ENCODE measurements at places on chromosomes 7 and 10. TPM values are rescaled to one million over a fixed set of nuclear protein-coding genes. Genes with fewer than 3 reads are reported as not detected.

DNA sequence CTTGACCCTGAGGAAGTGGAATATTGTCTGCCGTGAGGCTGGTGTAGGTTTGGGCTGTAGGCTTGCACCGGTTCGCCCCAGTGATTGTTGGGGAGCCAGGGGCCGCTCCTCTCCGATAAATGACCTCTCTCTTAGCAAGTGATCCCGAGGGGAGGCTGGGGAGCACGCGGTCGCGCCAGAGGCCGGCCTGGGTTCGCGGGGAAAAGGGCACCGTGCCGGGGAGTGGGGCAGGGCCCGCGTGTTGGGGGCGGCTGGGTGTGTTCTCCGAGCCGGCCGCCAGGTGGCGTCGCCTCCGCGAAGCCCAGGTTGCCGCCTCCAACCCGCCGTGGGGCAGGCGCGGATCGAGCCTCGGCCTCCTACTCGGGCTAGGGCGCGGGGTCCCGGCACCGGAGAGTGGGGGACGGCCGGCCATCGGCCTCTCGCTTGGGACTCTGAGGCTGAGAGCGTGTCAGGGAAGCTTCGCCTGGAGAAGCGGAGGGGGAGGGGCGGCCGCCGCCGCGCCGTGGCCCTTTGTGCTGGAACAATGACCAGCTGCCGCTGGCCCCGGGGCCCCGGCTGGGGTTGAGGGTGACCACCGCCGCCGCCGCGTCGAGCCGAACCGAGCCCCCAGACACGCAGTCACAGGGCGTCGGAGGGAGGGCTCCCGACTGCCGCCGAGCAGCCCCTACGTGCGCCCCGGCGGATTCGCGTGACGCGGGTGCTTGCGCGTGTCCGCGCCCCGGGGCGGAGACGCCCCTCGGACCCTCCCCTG, 442 bp upstream of the LZTS2 start:
- H3K4me3 ChIP-seq, result peak overlapping the region; percentile 89
- peak; percentile 88 for DNase-seq
- peaks cover 2% of the 10 kb centered on the region for H3K27me3 ChIP-seq
- no peaks in the 10 kb centered on the region for H3K36me3 ChIP-seq
- H3K4me1 ChIP-seq, result peaks cover 34% of the 10 kb centered on the region
- peak overlapping the region; percentile 87 for H3K27ac ChIP-seq

The DLX5 gene
- polyA plus RNA-seq, result not detected

DNA sequence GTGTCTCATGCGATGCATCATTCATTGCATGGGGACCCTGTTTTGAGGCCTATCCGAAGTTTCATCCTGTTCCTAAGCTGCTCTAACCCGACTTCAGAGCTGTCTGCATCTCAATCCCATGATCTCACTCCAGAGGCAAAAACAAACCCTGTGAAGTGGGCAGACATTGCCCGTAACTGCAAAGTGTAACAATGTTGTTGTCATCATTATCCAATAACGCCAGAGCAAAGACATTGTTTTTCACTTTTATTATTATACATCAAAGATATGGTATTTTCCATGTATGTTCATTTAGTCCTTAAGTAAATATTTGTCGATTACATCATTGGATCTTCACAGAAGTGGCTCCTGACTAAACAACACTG, 246.7 kb downstream of the KLF6 start:
- no peaks in the 10 kb centered on the region for H3K4me1 ChIP-seq
- no peaks in the 10 kb centered on the region for H3K36me3 ChIP-seq
- no peak overlapping the region for H3K4me3 ChIP-seq
- H3K27ac ChIP-seq, result no peak overlapping the region
- H3K27me3 ChIP-seq, result no peaks in the 10 kb centered on the region

DNA sequence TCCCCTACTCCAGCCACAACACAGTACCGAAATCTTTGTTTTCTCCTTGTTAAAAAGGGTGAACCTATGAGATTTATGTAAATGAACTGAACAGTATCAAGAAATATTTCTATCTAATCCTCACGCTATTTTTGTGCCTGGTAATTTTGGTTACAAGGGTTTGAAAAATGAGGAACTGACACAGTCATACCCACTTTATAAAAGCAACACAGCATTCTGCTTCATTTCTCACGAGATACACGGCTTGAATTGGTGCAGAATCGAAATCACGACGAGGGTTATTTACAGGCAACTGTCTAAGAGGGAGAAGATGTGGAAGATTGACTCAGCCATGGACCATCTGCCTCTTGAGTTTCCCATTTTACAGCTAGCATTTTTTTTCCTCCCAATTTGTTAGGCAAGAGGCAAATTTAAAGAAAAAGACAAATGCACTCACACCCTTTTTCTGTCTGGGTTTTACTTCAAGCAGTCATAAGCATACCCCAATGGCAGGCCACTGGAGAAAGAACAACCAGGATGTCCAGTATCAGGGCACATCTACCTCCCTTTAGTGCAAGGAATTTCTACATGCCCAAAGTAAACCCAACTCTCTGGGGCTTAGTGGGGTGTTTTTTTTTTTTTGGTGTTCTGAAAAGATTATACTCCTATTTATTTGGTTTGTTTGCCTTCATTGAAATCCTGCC, 108.1 kb downstream of the ITGB8 start:
- H3K4me1 ChIP-seq, result peaks cover 21% of the 10 kb centered on the region
- no peaks in the 10 kb centered on the region for H3K27me3 ChIP-seq
- H3K27ac ChIP-seq, result no peak overlapping the region
- no peak overlapping the region for H3K4me3 ChIP-seq

- no peak overlapping the region for H3K4me3 ChIP-seq
- no peaks in the 10 kb centered on the region for H3K36me3 ChIP-seq
- peak; percentile 42 for DNase-seq
These were observed 84.8 kb upstream of the PHF14 start for GRCh38 chr7:10888861-10889260.

DNA sequence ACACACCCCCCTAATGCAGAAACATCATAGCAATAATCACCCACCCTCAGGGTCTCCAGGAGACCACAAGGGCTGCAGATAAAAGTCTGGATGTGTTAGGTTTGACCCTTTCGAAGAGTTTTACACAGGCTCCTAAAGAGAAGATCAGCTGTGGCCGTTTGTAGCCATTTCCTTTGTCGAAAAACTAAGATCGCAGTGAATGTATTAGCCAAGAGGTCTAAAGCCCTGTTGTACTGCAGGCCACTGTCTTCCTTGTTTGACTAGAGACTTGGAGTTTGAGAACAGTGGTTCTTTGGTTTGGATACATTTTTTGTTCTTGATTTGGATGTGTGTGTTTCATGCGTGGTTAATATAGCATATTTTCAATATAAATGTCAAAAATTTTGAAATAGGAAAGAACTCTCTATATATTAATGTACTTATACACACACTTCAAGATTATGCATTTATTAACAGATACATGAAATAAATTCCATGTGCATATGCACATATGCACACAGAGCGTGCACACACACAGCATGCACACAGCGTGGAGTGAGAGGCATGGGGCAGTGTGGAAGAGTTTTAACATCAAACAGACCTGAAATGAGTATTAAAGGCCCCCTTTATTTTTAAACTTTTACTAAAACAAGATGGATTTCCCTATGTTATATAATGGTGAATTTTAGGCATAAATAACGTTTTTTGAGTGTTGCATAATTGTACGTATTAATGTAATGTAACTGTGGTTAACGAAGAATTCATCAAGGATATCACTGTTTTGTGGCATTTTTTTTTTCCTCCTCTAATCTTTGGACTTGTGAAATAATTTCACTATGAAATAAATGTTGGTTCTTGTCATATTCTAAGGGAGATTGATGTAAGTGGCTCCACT, 2.2 kb downstream of the IKZF1 start:
- H3K27me3 ChIP-seq, result no peaks in the 10 kb centered on the region
- H3K4me3 ChIP-seq, result peak overlapping the region; percentile 74
- H3K36me3 ChIP-seq, result no peaks in the 10 kb centered on the region
- H3K4me1 ChIP-seq, result peaks cover 43% of the 10 kb centered on the region
- no peak for DNase-seq
- peak overlapping the region; percentile 71 for H3K27ac ChIP-seq

GRCh38 chr7:84490661-84491060, 296.1 kb upstream of the SEMA3A start:
- no peak overlapping the region for H3K27ac ChIP-seq
- no peaks in the 10 kb centered on the region for H3K27me3 ChIP-seq
- no peak overlapping the region for H3K4me3 ChIP-seq
- H3K4me1 ChIP-seq, result no peaks in the 10 kb centered on the region
- H3K36me3 ChIP-seq, result no peaks in the 10 kb centered on the region

DNA sequence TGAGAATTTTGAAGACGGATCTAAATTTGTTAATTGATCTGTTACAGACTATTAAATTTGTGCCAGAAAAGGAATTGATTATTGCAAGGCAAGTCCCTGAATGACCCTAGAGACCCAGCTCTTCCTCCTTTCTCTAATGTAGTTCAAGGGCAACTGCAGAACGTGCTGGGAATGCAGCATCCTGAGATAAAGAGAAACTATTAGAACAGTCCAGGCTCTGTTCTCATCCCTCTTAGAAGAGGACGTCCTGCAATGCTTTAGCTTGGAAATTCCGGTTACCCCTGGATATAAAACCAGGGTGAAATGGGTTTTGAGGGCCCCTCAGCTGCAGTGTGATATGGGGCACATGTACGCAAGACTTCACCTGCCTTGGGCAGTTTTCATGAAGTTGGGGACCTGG, 67.3 kb downstream of the PTN start:
- H3K4me3 ChIP-seq, result no peak overlapping the region
- DNase-seq, result no peak
- H3K27ac ChIP-seq, result no peak overlapping the region
- no peaks in the 10 kb centered on the region for H3K27me3 ChIP-seq
- no peaks in the 10 kb centered on the region for H3K4me1 ChIP-seq

The EBLN1 gene
- polyA plus RNA-seq, result not detected

The HABP2 gene
- polyA plus RNA-seq, result not detected

- H3K27me3 ChIP-seq, result no peaks in the 10 kb centered on the region
- no peak overlapping the region for H3K4me3 ChIP-seq
- H3K27ac ChIP-seq, result no peak overlapping the region
- no peak for DNase-seq
These were observed 237.1 kb downstream of the PRPF18 start for GRCh38 chr10:13823709-13824405.

DNA sequence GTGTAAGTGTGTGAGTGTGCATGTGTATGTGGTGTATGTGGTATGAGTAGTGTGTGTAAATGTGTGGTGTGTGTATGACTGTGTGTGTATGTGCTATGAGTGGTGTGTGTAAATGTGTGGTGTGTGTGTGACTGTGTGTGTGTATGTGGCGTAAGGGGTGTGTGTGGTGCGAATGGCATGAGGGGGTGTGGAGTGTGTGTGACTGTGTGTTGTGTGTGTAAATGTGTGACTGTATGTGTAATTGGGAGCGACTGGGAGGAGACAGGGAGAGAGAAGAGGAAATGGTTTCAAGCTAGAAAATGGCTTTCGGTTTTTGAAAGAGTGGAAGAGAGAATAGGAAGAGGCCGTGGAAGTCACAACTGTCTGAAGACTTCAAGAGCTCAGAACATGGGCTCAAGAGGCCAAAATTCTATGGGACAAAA, 23.6 kb upstream of the GATAD1 start:
- DNase-seq, result peak; percentile 4
- H3K4me1 ChIP-seq, result peaks cover 4% of the 10 kb centered on the region
- H3K36me3 ChIP-seq, result no peaks in the 10 kb centered on the region
- no peak overlapping the region for H3K4me3 ChIP-seq
- no peaks in the 10 kb centered on the region for H3K27me3 ChIP-seq

GRCh38 chr10:103244666-103245271, 918 bp upstream of the RPEL1 start:
- no peak overlapping the region for H3K27ac ChIP-seq
- no peaks in the 10 kb centered on the region for H3K36me3 ChIP-seq
- DNase-seq, result peak; percentile 81
- H3K4me3 ChIP-seq, result no peak overlapping the region
- H3K4me1 ChIP-seq, result peaks cover 18% of the 10 kb centered on the region
- H3K27me3 ChIP-seq, result no peaks in the 10 kb centered on the region

DNA sequence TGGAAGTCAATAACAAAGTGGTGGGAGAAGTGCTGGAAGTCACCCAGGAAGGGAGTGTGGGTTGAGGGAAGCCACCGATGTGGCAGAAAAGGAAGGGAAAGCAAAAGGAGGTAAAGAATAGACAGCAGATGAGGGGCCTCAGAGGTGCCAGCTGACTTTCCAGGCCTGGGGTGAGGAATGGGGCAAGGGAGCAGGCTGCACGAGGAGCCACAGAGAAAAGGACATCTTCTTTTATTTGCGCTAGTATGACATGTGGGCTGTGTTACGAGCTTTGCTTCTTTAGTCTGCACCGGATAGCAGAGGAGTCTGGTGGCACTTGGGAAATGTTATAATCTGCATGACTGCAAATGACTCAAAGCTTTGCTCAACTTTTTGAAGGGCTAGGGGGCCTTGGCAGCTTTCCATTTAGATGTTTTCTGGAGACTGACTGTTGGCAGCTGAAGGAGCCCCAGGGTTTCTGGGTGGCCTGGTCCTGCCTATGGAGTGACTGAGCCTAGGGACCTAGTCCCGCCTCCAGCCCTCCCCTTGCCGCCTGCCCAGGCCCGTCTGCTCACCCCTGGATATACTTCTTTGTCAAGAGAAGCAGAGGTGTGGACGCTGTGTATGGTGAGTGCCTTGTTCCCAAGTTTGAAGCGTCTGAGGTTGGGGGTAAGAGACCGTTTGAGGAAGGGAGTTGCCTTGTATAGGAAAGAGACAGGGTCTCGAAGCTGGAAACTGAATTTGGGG, 5.1 kb downstream of the PRXL2A start:
- no peak for DNase-seq
- H3K27ac ChIP-seq, result no peak overlapping the region
- no peaks in the 10 kb centered on the region for H3K36me3 ChIP-seq

- DNase-seq, result no peak
- H3K4me1 ChIP-seq, result no peaks in the 10 kb centered on the region
- H3K36me3 ChIP-seq, result no peaks in the 10 kb centered on the region
- H3K4me3 ChIP-seq, result no peak overlapping the region
- H3K27me3 ChIP-seq, result no peaks in the 10 kb centered on the region
- no peak overlapping the region for H3K27ac ChIP-seq
These were observed 8.3 kb upstream of the SLC29A4 start for GRCh38 chr7:5274441-5274840.

The CCDC3 gene
- polyA plus RNA-seq, result not detected

The FAM13C gene
- polyA plus RNA-seq, result not detected

DNA sequence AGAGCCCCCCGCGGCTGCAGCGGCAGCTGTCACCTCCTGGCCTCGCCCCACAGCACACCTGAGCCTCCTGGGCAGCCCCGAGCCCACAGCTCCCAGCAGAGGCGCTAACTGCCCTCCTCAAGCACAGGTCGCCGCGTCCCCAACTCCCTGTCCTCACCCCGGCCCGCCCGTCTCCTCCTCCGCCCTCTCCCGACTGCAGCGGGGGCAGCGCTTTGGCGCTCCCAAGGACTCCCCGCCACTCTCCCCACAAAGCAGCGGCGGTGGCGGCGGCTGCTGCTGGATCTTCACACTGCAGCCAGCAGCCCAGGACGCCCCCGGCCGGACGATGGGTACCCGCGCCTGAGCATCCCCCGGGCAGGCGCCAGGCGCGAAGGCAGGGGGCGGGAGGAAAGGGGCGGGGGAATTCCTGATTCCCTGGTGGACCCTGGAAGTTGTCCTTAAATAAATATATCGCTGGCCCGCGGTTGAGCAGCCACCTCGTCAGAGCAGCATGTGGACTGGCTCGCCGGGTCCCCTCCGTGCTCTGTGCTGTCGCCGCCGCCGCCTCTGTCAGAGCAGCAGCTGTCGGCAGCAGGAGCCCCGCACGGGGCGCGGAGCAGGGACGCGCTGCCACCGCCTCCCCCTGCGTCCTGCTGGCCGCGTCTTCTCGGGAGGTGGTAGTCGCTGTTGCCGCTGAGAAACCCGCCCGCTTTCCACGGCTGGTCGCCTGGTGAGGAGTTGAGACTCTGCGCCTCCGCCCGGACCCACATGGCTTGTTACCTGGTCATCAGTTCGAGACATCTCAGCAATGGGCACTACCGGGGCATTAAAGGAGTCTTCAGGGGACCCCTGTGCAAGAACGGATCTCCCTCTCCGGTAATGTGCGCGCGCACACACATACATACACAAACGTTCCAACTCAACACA, at the start of gene ZNF804B:
ZNF804B (plus strand) TSS at position 471 of the 906 bp plus-strand sequence; CDS start at position 748, 277 bp downstream.
- H3K4me1 ChIP-seq, result no peaks in the 10 kb centered on the region
- H3K4me3 ChIP-seq, result no peak within 1 kb of the TSS
- no peak within 1 kb of the TSS for H3K27ac ChIP-seq
- H3K27me3 ChIP-seq, result no peaks in the 10 kb centered on the region
- no peak for DNase-seq

The SEMA3A gene
- polyA plus RNA-seq, result not detected
